ENCODE measurements at places on chromosomes 6 and 20.

GRCh38 chr6:39059496-39060310 lies 11.1 kb downstream of the GLP1R start:
- DNase-seq: no peak

GRCh38 chr6:157235600-157236039 lies 87.7 kb downstream of the TMEM242 start:
- peak; percentile 31 for DNase-seq

DNA sequence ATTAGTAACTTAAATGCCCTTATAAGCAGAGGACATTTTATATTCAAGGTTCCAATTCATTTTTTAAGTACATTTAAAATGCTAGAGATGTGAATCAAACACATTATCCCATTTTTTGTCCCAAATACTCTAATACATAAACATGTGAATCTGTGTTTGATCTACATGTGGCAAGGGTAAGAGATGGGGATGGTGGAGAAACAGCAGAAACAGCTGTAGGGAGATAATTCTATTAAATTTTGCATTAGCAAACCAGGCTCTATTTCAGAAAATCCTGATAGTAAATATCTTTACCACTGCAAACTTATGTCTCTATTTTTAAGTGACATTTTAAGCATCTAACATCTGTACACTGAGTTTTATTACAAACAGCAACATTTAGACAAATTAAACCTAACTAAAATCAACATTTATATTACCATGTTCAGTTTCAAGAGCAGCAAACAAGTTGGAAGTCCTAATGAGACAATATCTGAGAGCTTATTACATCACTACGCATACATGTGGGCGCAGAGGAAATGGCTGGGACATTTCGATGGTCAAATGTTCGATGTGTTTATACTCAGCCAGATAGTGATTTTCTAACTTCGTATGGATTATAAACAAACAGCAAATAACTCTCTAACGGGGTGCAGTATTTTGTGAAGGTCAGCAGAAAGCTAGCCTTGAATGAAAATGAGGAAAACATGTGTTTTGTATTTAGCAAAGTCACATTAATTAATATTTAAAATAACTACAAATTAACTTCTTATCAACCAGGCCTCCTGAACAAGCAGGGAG lies 165.1 kb downstream of the GJA1 start:
- no peak for DNase-seq

- DNase-seq: no peak
Observed at GRCh38 chr6:91436448-91436847, 849.6 kb upstream of the MAP3K7 start.

GRCh38 chr6:45718871-45719270 lies 296.8 kb downstream of the CLIC5 start:
- DNase-seq: no peak

DNA sequence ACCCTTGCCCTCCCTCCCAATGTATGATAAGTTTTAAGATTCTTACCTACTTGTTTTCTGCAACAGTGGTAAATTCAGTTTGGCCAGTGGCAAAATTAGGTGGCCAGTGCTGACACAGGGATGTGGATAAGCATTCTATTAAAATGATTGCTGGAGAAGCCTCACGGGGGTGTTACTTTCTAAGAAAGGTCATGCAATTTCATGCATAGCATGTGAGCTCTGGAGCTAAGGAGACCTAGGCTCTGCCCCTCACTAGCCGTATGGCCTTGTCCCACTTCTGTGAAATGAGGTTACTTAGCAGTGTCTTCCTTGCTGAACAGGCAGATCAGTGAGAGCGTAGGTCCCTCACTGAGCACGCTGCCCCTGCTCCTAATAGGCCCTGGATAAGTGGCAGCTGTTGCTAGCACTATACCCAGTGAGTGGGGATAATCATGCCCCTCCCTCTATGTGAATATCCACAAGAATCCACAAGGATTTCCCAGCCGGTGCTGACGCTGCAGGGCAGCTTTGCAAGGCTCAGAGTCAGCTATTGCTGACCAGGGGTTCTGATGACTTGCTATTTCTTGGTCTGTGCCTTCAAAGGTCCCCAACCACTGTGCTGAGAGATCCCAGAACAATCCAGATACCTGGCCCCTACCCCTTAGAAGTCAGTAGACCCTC lies 86.5 kb upstream of the MRPS10 start:
- DNase-seq: no peak

GRCh38 chr6:118810420-118811027 lies 83.4 kb upstream of the ASF1A start:
- peak; percentile 26 for DNase-seq

DNA sequence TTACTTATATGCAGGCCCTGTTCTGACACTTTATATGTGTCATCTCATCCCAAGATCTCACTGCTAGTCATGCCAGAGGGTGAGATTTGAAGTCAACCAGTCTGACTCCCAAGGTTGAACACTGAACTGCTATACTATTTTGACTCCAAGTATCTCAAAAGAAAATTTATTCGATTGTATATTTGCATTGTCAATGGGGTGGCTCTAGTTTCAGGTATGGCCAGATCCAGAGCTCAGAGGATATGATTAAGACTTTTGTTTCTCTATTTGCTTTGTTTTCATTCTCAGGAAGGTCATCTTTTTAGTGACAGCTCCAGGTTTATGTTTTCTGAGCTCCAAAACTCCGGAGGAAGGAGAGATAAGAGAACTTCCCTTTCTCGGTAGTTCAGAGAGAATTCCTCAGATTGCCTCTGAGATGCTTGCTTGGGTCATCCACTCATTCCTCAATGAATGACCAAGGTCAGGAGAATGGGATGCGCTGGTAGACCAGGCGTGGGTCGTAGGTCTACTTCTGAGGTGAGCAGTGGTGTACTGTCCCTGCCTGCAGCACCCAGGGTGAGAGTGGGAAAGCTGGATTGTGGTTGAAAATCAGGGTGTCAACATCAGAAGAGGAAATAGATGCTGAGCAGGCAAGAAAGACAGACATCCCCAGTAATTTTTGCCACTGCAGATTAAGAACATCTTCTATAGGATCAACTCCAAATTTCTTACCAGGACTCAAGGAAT lies 99.3 kb downstream of the PFDN4 start:
- no peak for DNase-seq

- DNase-seq: no peak
Observed at GRCh38 chr6:56604186-56604585, 38.5 kb downstream of the DST start.

DNA sequence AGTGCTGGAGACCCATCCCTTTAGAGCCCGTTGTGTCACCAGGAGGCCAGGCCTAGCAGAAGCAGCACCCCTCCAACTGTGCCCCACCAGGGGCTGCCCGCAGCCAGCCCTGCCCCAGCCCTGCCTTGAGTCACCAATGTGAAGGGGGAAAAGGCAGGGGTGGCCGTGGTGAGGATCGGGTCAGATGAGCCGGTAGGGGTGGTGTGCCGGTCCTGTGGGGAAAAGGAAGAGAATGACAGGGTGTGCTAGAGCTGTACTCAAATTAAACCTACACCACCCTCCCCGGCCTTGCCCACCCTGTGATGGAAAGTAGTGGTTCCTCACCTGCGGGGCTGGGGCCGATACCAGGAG lies 3.1 kb downstream of the SAPCD1 start:
- no peak for DNase-seq

GRCh38 chr20:60718743-60719480 lies 533.1 kb upstream of the CDH4 start:
- DNase-seq: no peak

GRCh38 chr6:10808376-10808775 lies 30.0 kb downstream of the MAK start:
- no peak for DNase-seq

DNA sequence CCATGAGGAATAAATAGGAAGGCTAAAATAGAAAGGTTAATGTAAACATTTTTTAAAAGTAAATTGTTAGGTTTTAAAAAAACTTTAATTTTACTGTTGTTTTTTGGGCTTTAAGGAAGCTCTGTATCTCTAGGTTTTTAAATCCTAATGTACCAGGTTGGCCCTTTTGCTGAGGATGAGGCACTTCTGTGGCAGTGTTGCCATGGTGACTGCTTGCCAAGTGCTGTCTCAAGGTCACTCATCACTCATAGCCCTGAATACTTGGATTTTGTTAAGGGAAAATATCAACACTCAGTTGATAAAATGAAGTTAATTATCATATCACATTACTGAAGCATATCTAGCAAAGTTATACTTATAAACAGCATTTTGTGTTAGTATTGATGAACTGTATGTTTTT lies 50.2 kb downstream of the NCOA3 start:
- no peak for DNase-seq

- DNase-seq: peak; percentile 40
Observed at GRCh38 chr20:44217342-44218092, 6.9 kb upstream of the OSER1 start.

DNA sequence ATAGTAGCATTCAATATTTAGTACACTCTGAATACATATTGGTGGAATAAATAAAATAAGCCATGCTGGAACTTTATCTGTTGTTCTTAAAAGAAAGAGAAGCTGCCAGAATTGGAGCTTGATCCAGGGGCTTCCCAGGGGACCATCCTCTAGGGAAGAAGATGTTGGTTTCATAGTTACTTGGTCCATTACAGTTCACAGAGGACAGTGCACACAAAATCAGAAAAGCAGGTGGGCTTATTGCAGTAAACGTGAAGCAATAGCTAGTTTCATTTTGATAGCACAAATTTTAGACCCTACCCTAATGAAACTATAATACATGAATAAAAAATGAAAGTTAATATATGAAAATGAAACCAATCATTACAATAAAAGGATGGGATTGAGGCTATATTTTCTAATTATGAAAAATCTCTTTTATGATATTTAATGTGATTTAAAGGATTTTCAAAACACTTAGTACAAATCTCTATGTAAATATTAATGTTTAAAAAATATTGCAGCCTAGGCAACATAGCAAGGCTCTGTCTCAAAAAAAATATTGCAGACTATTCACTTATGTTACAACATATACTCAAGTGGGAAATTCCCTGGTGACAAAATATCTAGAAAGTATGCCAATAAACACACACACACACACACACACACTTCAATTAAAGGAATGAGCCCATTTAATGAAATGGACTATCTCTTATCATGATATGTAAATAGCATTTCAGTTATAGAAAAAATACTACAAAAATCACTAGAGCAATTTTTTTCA lies 227.0 kb upstream of the MARCKS start:
- DNase-seq: no peak

DNA sequence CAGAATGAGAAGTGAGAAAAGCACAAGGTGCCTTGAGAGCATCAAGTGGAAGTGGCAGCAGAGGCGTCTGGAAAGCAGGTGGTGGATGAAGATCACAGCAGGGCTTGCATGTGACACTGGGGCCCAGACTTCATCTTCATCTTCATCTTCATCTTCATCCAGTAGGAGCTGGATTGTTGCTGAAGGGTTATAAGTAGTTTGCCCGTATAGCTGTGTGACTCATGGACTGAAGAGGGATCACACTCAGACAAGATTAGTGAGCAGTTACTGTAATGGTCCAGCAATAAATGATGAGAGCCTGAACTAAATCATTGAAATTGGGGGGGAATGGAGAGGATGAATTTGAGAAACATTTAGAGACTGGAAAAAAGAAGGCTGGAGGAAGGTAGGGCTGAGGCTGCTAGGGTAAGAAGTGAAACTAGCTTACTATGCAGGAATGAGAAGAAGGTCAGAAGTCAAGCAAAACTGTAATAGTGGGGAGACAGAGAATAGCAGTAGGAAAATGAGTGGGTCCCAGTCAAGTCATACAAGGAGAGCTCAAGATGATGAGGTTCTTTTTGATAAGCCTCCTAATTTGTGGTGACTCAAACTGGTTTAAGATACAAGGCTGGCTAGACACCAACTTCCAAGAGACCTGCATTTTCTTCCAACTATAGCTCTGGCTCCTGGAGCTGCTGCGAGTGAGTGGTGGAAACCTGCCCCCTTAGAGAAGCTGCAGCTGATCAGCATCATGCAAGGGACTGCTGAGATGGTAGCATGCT lies 92.3 kb upstream of the BEND6 start:
- no peak for DNase-seq

DNA sequence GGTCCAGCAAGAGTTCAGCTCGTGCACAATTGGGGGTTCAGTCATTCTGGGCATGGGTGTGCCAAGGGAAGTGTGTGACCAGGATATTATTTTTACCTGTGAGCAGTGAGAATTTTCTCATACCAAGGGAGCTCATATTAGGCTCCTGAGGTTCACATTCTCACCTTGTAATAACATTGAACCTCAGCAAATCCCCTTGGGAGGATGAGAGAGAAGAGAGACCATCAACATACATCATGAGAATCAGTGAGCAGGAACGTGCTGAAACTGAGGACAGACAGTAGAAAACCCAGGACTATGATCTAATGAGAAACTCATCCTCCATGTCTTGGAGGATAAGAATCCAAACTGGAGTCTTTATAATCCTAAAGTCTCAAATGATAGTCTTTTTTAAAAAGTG lies 33.4 kb upstream of the XRN2 start:
- no peak for DNase-seq

DNA sequence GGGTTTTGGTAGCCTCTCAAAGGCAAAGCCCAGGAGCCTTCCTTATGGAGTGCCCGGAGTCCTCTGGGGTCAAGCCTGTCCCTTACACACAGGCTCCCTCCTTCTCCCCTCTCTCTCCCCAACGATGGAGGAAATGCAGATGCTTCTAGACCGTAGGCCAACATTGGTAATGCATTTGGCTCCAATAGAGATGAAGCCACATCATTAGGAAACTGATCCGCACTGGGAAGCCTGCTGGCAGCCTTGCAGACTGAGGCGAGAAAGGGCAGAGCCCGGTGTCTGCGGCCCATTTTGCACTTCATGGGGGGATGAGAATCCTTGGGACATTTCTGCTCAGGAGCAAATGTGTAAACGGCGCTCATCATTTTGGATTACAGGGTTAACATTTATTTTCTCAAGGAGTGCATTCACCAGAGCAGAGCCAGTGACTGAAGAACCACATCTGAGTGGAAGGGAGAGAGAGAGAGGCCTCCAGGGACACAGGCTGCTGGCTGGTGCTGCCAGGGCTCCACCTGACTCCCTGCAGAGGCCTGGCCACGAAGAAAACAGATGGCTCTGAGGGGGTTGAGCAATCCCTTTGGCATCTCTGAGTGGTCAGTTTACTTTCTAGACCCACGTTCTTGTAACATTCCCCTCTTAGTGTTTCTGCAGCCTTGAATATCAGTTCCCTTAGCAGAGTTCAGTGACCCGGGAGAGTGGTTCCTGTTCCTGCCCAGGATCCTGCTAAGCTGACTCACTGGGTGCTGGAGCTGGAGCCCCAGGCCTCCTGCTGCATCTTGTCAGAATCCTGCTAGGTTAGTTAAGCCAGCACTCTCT lies 4.4 kb upstream of the CST3 start:
- DNase-seq: no peak

GRCh38 chr6:33609528-33609927 lies 11.6 kb upstream of the ITPR3 start:
- DNase-seq: no peak

GRCh38 chr20:3227506-3227905 lies 11.5 kb downstream of the SLC4A11 start:
- no peak for DNase-seq

DNA sequence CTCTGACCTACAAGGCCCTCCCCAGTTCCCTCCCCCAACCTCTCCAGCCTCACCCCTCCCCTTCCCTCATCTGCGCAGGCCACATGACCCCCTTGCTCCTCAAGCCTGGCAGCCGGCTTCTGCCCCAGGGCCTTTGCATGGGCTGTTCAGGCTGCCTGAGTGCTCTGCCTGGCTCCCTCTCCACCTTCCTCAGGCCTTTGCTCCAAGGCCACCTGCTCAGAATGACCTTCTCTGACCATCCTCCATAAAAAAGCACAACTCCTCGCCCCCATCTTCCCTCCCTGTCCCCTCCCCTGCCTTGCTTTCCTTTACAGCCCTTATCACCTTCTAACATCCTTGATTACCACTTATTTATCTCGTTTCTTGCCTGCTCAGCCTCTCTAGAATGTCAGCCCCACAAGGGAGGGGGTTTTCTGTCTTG lies 38.7 kb downstream of the SPDEF start:
- DNase-seq: no peak
